ENCODE measurements at places on chromosomes 2 and 18. TPM values are rescaled to one million over a fixed set of nuclear protein-coding genes. Genes with fewer than 3 reads are reported as not detected.
A peak's percentile ranks its signal among the peaks of the same experiment; 100 is the strongest.

Gene LRRTM4
- 1.1 TPM for total RNA-seq

Gene RAD51AP2
- not detected for total RNA-seq

Gene EML4
- 23.3 TPM for total RNA-seq

Gene DTNA
- 96.0 TPM for total RNA-seq

Gene IL1RL2
- total RNA-seq: not detected

Gene LRRC30
- not detected for total RNA-seq

Gene SCTR
- total RNA-seq: not detected

Gene NAT8
- not detected for total RNA-seq

Gene GRHL1
- total RNA-seq: 2.5 TPM

DNA sequence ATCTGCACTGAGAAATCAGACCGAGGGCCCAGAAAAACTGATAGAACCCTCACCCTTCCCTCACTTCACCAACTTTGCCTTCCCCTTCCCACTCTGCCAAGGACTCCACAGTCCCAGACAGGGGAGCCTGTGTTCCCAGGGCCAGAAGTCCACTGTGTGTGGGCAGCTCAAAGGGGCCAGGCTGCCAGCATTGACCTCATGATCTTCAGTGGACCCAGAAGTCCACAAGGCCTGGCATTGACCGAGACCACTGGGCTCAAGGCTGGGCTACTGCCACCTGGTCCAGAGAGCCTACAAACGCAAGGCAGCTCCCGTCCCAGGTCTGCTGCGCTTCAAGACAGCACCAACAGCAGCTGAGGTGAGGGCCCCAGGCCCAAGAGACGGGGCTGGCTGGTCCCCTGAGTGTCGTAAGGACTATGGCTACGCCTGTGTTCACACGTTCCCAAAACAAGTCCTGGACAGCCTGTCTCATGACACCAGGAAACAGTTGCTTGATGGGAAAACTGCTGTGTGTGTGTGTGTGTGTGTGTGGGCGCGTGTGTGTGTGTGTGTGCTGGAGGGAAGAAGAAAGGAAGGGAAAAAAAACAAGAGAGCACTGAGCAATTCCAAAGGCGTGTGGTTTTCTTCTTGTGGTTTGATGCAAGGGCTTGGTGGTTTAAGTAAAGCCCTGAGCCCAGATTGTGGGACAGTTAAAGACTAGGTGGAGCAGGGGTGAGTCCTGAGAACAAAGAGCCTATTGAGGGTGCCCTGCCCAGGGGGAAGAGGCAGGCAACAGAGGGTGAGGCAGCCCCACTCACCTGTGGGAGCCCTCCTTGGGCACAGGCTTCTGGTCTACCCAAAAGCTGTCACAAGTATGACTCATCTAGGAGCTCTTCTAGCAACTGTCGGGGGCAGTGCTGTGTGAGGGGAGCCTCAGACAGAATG, 46.6 kb upstream of the ZBTB7C start:
- no peak for DNase-seq

- no peak for DNase-seq
Measured at GRCh38 chr2:42327125-42327524, 33.9 kb downstream of the COX7A2L start.

GRCh38 chr2:56811401-56811800, 627.6 kb downstream of the CCDC85A start:
- no peak for DNase-seq

DNA sequence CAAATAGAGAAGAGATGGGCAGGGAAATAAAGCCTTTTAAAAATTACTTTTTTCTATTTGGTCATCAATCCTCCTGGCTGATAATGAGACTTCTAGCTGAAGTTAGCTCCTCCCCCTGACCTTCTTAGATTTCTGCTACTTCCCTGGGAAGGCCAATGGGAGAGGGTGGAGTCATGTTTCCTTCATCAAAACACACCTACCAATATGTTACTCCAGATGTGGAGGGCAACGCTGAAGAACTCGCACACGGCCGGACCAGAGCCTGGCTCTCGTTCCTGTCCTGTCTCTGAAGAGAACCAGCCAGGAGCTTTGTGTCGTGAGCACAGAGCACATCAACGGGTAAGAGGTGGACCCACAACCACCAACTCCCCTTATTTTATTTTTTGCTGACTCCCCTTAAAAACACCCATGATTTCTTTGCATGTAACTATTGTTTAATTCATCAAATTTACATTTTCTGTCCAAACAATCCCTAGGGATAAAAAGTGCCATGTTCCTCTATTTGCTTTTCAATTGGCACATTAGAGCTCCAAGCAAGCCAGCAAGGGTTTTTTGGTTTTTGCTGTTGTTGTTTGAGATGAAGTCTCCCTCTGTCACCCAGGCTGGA, 94.9 kb downstream of the ADD2 start:
- peak; percentile 6 for DNase-seq

- no peak for DNase-seq
Measured at GRCh38 chr2:46977899-46978298, 62.3 kb upstream of the MCFD2 start.

- DNase-seq: no peak
Measured at GRCh38 chr2:63992061-63992685, 27.1 kb downstream of the VPS54 start.

DNA sequence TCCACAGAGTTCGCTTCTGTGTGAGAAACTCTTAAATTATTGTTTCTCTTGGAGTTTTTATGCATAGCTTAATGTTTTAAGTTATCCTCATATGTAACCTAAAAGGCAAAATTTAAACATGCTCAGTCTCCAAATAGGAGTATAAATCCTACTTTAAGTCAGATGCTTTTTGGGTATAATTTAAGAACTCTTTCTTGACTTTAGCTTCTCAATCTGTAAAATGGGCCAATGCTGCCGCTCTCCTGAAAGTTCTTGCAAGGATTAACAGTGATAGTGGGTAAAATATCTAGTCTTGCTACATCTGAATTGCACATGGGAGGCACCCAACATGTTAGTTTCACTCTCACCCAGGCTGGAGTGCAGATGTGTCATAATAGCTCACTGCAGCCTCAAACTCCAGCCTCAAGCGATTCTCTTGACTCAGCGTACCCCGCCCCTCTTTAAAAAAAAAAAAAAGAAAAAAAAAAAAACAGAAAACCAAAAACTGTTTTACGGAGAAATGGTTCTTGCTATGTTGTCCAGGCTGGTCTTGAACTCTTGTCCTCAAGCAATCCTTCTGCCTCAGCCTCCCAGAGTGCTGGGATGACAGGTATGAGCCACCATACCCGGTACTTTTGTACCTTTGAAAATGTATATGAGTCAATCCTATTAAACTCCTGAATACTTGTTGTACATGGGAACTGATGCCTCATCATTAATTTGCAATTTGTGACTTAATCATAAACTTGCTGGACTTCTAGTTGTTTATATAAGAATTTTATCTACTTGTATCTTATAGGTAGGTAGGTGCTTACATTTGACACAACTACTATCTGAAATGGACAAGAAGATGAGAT, 1.8 kb downstream of the FBXO48 start:
- DNase-seq: no peak

- DNase-seq: no peak
Measured at GRCh38 chr18:74410441-74410992, 46.6 kb downstream of the DIPK1C start.

DNA sequence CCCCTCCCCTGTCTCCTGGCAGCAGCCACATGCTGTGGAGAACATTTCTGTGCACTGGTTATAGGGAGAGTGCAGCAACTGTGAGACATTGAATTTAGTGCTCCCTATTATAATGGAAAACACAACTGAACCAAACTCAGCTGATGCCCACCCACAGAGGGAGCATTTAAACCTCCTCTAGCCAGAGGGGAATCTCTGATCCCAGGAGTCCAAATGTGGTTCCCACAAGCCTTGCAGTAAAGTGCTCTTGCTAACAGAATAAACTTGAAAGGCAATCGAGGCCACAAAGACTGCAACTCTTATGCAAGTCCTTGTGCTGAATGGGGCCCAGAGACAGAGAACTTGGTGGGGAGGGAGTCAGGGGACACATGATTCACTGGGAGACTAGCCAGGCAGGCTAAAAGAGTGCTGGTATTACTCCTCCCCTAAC, 638.8 kb upstream of the VRK2 start:
- no peak for DNase-seq

GRCh38 chr2:81260320-81260719, 955.8 kb upstream of the LRRTM1 start:
- DNase-seq: no peak

All from sigmoid colon (tissue), 7 donors.